ENCODE measurements at places on chromosomes 5 and 9.

DNA sequence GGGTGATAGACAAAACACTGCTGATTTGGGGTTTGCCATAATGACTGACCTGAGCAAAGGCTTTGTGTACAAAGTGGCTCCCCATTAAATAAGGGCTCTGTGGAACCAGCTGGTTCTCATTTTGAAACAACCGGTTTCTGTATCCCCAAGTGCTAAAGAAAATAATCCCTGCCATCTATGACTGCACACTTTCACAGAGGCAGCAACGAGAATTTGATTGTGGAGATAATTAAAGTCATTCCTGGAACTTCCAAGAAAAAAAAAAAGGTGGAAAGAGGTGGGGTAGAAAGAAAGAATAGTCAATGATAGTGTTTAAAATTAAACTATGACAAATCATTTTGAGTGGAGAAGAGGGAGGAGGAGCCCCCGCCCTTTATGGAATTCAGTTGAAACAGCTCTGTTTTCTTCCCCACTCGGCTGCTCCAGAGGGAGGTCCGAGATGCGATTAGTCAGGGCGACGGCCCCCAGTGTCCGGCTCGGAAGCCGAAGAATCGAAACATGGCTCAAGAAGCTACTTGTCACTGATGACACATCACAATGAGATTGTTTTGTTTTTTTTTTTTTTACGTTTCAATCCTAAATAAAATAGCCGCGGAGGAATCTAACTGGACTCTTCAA lies 38.4 kb downstream of the EBF1 start:
- DNase-seq: peak; percentile 87

DNA sequence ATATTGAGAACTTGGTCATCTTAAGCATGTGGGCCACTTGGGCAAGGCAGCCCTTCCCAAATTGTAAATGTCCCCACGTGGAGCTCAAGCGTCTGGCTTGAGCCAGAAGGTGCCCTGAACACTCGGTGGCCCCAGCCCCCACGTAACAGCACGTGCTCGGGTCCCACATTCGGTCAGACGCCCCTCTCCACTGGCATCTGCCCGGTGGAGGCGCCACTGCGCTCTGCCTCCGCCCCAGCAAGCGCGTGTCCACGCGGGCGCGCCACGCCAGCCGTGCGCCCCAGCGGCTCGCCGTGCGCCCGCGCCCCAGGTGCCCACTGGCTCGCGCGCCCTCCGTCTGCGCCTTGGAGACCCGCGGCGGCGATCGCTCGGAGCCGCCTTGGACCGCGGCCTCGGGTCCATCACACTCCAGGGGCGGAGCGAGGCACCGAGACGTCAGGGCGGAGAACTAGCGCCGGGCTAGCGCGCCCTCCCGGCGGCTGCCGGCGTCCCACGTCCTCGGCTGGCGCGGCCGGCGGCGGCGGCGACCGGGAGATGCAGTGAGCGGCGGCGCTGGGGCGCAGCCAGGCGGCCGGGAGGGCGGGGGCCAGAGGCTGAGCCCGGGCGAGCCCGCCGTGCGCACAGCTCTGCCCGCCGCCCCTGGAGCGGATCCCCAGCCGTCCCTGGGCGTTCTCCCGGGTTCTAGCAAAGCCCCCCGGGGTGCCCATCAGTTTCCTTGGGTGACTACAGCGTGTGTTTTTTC lies at the start of gene PALM2AKAP2:
TSS of gene PALM2AKAP2 (plus strand) at position 488 of the 742 bp plus-strand sequence. CDS start 291 bp downstream, outside the sequence.
- DNase-seq: peak; percentile 82

DNA sequence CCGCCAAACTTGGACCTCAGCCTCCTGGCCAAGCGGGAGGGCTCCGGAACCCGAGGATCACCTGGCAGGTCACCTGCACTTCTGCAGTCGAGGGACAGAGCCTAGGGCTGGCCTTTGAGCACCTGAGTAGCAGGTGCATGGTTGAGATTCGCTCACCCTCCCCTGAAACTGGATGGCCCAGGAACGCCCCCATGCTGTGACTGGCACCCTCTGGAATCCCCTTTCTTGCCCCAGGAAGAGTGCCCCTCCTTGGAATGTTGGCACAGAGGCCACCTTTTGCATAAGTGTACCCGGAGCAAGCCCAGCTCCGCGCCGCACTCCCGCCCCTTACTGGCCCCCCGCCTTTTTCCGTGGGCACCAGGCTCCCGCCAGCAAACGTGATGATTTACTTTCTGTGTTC lies 112.5 kb upstream of the IER5L start:
- DNase-seq: no peak

GRCh38 chr5:137888863-137889759 lies at the start of gene PKD2L2:
PKD2L2 (plus strand) TSS chr5:137889457; CDS start chr5:137889492, 35 bp downstream.
- peak; percentile 88 for DNase-seq

DNA sequence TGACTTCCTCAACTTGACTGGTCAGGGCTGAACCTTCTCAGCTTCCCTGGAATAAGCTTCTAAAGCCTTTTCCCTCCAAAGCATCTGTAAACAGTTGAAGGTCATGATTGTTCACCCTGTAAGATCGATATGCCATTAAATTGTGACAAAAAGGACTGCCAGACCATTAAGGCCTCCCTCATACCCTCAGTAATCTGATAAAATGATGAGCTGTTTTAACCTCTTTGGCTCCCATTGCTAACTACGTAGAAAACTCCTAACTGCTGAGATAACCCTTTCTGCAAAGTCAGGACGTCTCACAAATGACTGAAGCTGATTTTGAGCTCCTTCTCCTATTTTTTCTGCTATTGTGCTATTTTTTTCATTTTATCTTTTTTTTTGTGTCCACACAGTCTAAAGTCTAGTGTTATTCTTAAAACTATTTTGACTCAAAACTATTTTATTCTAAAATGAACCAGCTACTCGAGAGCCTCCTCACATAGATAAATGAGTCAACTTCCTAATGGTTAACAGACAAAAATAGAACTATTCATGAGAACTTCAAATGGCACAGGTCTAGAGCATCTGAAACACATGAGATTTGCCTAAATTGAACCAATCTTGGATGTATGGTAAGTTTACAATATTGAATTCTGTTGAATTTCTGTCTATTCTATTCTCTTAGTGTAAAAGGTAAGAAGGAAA lies 395.6 kb upstream of the TLE4 start:
- DNase-seq: no peak

DNA sequence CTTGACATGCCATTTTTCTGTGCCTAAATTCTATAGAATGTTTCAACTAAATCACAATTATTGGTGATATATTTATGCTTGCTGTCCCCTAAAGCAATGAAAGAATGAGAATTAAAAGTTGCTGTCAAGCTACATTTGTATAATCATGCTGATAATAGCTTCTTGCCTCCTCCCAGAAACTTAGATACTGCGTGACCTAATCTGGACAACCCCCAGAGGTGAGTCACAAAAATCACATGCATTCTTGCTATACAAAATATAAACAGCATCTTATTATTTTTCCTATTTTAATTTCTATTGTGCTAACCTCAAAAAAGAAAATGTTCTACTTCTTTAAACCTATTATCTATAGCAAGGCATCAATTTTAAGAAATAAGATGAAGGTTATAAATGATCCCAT lies 995.8 kb upstream of the ACO1 start:
- DNase-seq: no peak

- DNase-seq: no peak
Observed at GRCh38 chr9:71383308-71383940, 262.0 kb upstream of the TRPM3 start.

DNA sequence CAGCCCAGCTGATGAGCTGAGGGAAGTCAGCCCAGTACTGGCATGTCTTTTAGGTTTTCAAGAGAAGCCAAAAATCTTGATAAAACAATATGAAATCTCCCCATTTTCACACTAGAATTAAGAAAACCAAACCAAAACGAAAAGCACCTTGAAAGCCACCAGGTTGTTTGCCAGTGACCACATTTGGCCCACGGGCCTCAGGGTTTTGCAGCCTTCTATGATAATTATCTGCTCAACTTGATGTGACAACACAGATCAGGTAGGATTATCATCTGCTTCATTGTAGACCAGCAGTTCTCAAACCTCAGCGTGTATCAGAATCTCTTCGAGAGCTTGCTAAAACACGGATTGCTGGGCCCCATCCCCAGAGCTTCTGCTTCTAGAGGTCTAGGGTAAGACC lies 101.4 kb downstream of the GALNT10 start:
- DNase-seq: no peak

DNA sequence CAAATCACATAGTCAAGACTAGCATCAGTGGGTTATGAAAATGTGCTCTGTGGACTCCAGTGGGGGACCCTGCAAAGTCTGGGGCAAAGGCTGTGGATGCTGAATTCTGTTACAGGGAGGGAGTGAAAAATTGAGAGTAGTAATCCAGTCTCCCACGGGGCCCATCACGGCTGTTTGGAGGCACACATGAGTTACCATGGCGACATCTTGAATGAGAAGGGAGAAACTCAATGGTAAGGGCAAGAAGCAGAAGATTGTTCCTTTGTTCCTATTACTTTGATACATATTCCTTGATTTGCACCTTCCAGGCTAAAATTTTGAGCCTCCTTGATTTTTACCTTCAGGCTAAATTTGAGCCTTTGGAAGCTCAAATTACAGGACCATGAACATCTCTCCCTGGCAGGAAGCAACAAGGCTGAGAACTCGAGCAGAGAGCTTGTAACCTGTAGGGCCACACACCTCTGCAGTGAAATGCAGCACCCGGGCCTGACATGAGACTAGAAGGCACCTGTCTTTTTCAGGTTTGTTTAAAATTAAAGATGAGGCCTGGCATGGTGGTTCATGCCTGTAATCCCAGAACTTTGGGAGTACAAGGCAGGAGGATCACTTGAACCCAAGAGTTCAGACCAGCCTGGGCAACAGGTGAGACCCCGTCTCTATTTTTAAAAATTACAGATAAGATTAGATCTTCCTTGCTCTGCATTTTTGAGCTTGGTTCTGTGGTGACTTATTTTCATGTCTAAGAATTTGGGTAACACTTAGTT lies 31.0 kb upstream of the ZFR start:
- no peak for DNase-seq

GRCh38 chr5:99639905-99640304 lies 711.1 kb upstream of the CHD1 start:
- DNase-seq: no peak

GRCh38 chr9:128787659-128788058 lies 606 bp downstream of the TBC1D13 start:
- DNase-seq: no peak

- no peak for DNase-seq
Observed at GRCh38 chr5:180133971-180134508, 62.5 kb upstream of the RNF130 start.

DNA sequence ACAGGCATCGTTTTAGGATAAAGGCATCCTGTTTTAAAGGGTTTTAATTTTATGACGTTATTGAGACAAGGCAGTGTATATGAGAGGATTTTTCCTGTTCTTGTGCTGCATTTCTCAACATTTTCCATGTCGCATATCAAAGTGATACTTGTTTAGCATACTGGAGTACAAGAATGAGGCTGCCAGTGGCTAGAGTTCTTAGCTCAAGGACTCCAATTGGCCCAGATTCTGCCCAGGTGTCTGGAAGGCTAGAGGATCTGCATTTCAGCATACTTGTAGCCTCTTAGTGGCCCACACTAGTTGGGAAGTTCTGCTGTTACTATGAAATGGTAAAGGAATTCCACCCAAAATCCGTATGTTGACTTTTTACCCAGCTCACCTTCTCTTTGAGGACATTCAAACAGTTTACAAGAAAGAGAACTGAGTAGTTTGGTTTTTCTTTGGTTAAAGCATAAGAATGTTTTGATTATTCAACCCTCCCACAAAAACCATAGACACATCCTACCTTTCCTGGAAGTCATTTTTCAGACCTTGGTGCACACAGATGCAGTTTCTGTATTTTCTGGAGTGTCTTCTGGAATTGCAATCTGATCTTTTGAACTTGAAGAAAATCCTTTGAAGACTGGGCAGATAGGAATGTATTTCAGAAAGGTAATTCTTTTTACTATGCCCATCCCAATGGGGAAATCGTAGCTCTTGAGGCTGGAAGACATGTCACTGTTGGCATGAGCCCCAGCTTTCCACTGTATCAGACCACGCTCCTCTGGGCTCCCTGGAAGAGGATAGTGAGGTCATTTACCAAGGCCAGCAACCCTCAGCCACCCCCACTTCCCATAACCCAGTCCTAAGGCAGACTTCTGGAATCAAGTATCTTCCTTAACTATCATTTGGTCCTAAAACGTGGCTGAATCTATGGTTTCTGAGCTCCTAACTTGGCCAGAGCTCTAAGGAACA lies 11.3 kb downstream of the SLC23A1 start:
- DNase-seq: no peak

DNA sequence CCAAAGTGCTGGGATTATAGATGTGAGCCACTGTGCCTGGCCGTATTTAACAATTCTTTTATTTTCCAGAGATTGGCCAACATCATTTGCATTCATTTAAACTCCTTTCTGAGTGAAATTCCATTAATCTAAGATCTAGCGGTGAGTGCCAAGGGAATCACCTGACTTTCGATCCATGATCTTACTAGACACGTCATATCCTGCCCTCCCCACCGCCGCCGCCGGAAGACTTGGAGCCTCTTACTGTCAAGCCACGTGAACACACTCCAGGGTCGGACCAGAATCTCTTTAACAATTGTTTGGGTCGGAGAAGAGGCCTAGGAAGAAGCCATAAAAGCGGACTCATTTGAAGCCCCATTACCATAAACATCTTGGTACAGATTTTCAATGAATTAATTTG lies 12.9 kb downstream of the INPP5E start:
- no peak for DNase-seq

DNA sequence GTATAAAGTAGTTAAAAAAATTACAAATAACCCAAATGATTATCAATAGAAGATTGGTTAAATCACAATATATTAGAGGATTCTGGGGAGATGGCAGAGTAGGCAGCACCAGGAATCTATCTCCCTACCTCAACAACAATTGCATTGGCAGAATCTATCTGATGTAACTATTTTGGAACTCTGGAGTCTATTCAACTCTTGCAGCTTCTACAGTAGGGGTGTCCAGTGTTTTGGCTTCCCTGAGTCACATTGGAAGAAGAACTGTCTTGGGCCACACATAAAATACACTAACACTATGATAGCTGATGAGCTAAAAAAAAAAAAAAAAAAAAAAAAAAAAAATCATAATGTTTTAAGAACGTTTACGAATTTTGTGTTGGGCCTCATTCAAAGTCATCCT lies 29.2 kb upstream of the ECM2 start:
- peak; percentile 37 for DNase-seq

DNA sequence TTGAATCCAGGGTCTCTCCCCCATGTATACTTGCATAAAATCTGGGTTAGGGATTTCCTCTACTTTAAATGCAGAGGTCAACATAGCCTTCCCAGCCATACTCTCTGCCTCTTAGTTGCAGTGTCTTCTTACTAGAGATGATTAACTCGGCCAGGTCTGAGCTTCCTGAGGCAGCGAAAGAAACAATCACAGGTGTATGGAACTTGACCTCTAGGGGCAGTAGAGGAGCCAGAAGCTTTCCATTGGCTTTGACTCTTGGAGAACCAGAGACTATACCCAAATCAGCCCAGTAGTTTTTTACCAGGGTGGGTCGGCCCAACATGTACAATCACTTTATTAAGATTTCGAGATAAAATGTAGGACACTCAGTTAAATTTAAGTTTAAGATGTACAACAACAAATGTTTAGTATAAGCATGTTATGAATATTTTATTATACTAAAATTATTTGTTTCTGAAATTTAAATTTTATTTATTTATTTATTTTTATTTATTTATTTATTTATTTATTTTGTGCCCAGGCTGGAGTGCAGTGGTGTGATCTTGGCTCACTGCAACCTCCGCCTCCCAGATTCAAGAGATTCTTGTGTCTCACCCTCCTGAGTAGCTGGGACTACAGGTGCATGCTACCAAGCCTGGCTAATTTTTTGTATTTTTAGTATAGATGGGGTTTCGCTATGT lies 48.0 kb upstream of the DMRT3 start:
- no peak for DNase-seq
